Fibroblast of gingiva (primary cell): ENCODE measurements at places on chromosomes 4 and X.
A peak's percentile ranks its signal among the peaks of the same experiment; 100 is the strongest.

DNA sequence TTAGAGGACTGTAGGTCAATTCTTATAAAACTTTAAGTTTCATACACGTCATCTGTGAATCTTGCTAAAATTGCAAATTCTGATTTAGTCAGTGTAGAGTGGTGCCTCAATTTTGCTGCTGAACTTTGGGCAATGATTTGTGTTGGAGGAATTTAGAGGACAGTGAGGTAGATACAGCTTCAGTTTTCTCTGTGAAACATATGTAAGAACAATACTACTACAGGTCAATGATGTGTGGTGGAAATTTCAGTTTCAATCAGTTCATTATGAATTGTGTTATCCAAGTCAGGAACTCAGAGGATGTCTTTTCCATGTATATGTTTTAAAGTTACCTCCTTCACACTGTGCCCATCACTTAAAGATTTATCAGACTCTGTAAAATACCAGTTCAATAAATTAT is 1597.8 kb upstream of the PCDH10 start:
- no peak for DNase-seq

DNA sequence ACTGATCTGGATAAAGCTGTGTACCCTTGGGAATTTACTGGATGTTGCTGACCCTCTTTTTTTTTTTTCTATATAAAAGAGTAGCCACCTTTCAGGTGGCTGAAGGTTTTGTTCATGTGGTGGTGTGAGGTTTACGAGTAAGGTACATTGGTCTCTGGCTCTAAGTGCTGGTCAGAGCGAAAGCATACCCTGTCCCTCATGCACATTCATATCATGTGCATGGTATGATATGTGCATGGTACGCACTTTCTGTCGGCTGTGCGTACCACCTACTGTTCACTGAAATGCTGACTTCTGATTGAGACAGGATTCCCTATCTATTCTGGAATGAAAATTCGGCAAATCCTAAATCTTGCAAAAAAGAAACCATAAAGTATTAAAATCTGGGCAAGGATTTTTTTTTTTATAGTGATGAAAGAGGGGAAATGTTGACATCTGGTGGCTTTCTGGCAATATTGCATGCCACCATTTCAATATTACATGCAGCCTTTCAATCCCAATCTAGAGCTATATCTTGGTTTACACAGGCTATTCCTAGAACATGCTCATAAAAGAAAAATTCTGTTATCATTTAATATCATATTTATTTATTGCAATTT is 32.8 kb downstream of the FAM149A start:
- DNase-seq: peak; percentile 24

DNA sequence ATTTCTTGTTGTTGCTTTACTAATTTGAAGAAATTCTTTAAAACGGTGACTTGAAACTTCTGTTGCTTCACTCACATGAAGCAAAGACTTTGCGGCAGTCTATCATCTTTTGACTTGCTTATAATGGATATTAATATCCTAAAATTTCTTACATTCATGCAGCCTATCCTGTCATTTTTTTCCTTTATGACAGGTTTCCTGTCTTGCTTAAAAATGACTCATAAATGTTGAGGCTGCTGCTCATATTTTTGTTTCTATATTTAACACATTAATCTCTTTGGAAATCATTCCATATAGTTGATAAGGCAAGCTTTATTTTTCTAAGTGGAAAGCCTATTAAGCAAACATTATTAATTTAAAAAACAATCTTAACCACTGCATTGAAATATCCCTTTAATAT is 176.6 kb upstream of the GALNTL6 start:
- no peak for DNase-seq

DNA sequence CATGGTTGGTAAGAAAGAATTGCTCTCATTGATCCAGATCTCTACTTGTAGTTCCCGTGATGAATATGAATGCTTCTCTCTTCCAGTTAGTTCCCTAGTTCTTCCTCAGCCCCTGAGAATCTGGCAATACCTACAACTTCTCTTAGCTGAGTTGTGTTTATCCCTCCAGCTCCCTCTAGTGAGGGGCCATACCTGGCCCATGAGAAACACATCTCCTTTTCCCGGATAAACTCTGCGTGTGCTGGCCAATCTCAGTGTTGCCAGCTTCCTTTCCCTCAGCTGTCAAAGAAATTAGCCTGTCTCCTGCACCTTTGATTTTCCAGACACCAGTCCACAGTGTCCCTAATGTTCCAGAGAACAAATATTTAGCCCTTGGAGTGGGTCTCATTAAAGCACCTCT is 5.7 kb downstream of the CBLL2 start:
- DNase-seq: no peak

DNA sequence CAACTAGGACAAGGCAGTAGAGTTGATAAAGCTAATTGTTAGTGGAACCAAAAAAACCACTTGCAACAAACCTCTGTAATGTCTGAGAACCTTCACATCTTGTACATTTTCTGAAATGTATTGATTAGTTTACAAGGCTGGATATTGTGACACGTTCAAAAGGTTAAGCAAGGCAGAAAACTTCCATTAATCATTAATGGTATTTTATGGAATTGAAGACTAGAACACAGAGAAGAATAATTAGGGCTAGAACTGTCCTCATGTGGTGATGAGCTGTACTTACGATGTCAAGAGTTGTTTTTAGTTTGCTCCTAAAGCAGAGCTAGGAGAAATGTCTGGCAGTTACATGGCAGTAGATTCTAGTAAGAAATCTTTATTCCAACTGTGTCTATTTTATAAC is 12.3 kb downstream of the GC start:
- no peak for DNase-seq

DNA sequence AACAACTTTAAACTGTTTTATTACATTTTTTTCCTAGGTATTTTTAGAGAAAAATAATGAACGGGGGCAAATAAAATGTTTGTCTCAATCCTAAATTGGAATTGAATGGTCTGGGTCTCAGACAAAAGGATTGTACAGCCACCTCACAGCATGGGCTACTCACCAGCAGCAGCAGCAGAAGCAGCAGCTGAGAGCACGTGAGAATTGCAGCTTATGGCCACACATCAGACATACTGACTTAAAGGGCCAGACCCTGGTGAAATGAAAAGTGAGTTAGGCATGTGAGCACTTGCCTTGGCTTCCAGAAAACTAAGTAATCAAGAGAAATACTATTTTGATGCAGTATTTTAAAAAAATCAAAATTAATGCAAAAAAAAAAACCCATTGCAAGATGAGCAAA is 56.6 kb downstream of the AASDH start:
- DNase-seq: no peak

- no peak for DNase-seq
Observed at GRCh38 chr4:37827030-37827685, 672 bp downstream of the PGM2 start.

DNA sequence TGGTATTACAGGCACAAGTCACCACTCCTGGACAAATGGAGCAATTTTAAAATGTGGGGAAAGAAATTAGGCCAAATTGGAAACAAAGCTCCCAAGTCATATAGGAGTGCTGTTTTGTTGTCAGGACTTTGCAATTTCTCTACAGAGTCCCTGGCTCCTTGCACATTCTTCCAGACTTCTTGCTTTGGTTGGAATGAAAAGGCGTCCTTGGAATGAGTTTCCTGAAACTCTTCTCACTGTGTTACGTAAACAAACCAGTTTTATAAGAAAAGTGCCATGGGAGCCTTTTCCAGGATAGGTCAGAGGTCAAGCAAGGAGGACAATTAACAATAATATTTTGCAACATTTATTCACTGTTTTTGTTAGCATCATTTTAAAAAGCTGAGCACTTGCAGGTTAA is 32.4 kb upstream of the KIT start:
- DNase-seq: no peak
